ENCODE measurements at places on chromosomes 6 and 20. TPM values are rescaled to one million over a fixed set of nuclear protein-coding genes. Genes with fewer than 3 reads are reported as not detected.

DNA sequence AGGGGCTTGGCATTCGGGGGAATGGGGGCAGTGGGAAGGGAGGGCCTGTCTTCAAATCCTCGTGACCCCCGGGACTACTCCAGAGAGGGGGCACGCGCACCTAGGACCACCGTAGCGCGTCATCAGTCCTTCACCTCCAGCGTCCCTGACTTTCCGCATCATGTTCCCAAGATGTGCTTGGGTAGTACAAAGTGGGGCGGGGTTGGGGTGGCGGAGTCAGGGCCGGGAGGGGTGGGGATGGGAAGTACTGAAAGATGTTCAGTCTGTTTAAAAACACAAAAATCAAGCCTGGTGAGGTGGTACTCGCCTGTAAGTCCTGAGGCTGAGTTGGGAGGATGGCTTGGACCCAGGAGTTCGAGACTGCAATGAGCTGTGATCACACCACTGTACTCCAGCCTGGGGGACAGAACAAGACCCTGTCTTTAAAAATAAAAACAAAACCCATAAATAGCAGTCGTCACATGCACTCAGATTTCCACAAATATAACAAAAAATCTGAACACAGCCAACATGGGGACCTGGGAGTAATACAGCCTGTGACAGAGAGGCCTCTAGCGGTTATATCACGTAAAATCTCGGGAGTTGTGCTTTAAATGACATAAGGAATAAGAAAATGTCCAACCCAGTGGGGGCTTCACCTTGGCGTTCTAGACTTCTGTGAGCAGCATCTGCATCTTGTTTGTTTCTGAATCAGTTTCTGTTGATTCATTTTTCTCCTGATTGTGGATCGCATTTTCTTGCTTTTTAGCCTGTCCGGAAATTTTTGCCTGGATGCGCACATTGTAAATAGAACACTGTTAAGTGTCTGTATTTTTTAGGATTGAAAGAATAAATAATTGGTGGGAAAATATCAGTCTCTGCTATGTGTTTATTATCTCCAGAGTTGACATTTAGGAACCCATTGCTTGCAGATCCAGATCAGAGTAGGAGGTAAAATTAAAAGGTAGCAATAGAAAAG is 698 bp upstream of the LRP11 start:
- peak overlapping the region; percentile 95 for H3K27ac ChIP-seq
- no peaks in the 10 kb centered on the region for H3K36me3 ChIP-seq
- H3K4me3 ChIP-seq: peak overlapping the region; percentile 77
- no peaks in the 10 kb centered on the region for H3K27me3 ChIP-seq

RAB22A gene
- polyA plus RNA-seq: 21.3 TPM

ECI2 gene
- 138 TPM for polyA plus RNA-seq

DNA sequence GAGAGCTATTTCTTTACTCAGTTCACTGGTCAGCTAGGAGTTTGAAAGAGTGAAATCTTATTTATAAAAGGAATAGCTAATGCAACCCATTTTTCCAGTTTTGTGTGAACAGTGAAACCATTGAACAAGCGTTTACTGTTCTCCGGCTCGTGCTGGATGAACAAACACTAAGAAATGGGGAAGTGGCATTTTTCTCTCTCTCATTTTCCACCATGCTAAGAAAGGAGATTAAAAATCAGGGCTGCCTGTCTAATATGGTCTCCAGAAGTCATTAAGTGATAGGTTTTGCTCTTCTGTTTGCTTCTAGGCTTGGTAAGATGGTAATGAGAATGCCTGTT is 774 bp upstream of the SFT2D1 start:
- no peaks in the 10 kb centered on the region for H3K27me3 ChIP-seq
- DNase-seq: no peak
- H3K27ac ChIP-seq: no peak overlapping the region
- H3K4me3 ChIP-seq: peak overlapping the region; percentile 99
- no peaks in the 10 kb centered on the region for H3K4me1 ChIP-seq
- H3K36me3 ChIP-seq: no peaks in the 10 kb centered on the region

TMEM14B gene
- 158 TPM for polyA plus RNA-seq

All from GM23248 (cell line).